BJ (cell line): ENCODE measurements at places on chromosomes 1 and 21.

GRCh38 chr1:232795497-232796053, 9.6 kb upstream of the MAP10 start:
- no peak for DNase-seq

DNA sequence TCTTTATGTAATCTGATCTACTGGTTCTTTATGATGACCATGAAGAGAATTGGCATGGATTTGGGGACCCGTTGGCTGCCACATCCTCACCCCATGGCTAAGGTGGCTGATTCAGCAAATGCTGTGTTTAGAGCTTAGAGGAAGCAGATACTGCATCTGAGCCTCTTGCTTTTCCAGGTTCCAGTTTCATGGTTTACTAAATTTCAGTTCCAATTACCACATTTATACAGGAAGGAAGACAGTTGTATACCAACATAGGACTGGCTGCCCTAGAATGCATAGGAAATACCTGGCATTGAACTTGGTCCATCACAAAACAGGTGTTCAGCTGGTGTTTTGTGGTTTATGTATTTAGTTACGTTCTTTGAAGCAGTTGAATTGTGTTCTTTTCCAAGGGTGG, 107.1 kb downstream of the ST3GAL3 start:
- DNase-seq = no peak

DNA sequence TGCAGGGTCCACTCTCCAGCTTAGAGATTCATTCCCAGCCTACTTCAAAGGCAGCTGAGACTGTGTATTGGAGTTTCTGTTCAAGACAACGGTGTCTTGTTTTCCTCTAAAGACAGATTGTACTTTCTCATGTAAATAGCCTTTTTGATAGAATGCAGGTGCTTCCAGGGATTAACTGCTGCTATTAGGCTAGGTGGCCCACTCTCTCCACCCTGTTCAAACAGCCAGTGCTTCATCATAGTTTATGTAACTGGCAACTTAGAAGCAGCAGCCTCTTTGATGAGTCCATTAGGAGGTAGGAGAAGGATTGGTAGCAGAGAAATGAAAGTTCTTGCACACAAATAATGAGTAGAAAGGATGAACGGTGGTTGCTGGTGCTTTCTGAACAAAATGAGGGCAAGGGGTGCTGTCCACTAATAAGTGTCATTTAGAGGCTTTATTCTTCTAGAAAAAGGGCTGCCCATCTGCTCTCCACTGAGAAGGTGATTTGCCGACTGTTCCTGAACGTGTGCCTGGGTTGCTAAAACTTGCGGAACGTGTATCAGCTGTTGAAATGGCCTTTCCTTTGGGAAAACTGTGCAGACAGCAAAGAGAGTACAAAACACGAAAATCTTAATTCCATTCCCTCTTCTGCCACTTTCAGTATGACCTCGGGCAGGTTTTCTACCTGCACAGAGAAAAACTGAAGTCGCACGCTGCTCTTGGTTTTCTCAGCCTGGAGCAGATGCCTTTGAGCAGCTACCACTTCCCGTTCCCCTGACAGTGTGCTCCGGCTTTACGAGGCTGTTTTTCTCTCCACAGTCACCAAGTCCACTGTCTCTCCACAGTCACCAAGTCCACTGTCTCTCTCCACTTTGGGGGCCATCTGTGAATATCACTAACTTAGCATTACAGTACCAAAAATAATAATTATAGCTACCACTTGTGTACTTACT, 228.9 kb downstream of the KIF26B start:
- DNase-seq = no peak

GRCh38 chr1:225410036-225410435, 17.8 kb downstream of the LBR start:
- no peak for DNase-seq
